ENCODE measurements at places on chromosomes 6 and 20. TPM values are rescaled to one million over a fixed set of nuclear protein-coding genes. Genes with fewer than 3 reads are reported as not detected.

Gene TFAP2C
- total RNA-seq = not detected

Gene NEU1
- total RNA-seq = 15.9 TPM

Gene WFDC10B
- not detected for total RNA-seq

Gene DSP
- total RNA-seq = 0.02 TPM

Gene NCOA7
- 58.5 TPM for total RNA-seq

All from activated CD8-positive, alpha-beta memory T cell treated with anti-CD3 and anti-CD28 coated beads for 36 hours (primary cell).